BJ (cell line): ENCODE measurements at places on chromosomes 5 and 9.

DNA sequence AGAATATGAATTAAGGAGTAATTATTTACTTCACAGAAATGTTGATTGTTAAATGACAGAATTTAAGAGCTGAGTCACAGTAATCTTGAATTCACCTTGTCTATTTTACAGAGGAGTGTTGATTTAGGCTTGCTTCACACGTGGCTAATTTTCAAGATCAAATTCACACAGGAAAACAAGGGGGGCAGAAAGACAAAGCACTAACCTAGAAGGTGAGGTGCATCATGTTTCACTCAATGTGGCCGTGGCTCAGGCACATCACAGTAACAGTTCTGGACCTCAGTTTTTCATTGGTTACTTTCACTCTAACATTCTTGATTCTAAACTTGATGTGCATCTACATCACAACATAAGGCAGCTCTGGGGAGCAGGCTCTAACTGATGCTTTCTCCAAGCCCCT lies 69.6 kb upstream of the GNAQ start:
- DNase-seq, result no peak

- no peak for DNase-seq
These were observed 75.6 kb upstream of the SLC44A1 start for GRCh38 chr9:105168870-105169319.

DNA sequence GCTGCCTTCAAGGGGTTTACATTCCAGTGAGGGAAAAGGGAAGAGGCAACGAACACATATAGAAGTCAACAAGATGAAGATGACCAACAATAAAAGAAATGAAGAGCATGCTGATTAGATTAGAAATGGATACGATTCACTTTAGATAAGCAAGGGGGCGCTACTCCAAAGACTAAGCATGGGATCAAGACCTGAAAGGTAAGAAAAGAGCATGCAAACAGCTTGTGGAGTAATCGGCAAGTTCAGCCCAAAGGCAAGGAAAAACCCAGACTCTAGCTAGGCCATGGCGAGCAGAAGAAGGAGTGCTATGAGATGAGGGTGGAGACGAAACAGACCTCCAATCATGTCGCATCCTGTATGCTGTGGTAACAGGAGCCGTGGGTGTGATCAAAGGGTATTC lies 124.4 kb downstream of the FANCC start:
- no peak for DNase-seq

GRCh38 chr5:7320701-7321301 lies 75.1 kb upstream of the ADCY2 start:
- no peak for DNase-seq

- DNase-seq, result no peak
These were observed 183.1 kb upstream of the SNX2 start for GRCh38 chr5:122591828-122592227.

DNA sequence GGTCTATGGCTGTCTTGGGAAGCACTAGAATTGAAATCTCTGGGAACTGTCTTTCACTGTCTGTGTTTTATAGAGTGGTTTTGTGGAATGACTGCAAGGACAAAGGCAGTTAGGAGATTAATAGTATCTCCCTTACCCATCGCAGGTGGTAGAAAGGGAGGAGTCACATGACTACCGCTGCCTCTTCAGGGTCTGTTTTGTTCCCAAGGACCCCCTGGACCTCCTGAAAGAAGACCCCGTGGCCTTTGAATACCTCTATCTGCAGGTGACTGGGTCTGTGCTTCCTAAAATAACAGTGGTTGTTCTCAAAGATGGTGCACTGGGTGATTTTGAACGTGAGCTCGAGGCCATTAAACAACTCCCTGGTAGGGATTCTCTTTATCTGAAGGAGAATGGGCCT lies 22.8 kb upstream of the TRMT10B start:
- DNase-seq, result no peak
